ENCODE measurements at places on chromosomes 5 and 9. TPM values are rescaled to one million over a fixed set of nuclear protein-coding genes. Genes with fewer than 3 reads are reported as not detected.

- DNase-seq = no peak
Measured at GRCh38 chr5:88854769-88855168, 28.2 kb downstream of the MEF2C start.

DNA sequence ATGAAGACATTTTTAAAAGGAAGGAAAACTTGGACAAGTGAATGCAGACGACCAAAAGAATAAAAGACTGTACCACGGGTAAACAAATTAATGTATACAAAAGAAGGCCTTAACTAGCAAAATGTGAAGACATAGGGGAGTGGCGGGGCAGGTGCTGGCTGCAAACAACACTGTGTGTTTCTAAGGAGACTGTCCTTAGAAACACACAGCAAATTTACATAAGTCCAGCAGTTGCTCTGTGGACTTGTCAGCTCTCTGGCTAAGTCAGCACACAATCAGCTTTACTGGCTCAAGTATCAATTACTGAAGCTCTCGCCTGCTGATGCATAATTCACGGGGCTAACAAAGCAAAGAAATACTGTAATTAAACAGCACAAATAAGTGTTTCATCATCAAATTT lies 24.8 kb downstream of the PTBP3 start:
- DNase-seq = no peak

DNA sequence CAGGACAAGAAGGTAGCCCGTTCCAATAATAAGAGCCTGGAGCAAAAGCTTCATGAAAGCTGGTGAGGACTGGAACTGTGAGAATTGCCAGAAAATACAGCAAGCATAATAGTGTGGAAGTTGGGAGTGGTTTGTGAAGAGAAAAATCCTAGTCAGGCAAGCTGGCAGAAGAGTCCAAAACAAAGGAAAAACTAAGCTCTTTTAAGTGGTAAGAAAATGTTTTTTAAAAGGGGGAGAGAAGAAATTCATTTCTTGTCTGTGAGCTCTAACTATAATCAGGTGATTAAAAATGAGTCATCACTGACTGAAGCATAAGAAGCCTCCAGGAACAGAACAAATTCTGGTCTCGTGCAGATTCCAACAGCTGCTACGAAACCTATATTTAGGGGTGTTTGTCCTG lies 102.6 kb downstream of the CAAP1 start:
- no peak for DNase-seq

DNA sequence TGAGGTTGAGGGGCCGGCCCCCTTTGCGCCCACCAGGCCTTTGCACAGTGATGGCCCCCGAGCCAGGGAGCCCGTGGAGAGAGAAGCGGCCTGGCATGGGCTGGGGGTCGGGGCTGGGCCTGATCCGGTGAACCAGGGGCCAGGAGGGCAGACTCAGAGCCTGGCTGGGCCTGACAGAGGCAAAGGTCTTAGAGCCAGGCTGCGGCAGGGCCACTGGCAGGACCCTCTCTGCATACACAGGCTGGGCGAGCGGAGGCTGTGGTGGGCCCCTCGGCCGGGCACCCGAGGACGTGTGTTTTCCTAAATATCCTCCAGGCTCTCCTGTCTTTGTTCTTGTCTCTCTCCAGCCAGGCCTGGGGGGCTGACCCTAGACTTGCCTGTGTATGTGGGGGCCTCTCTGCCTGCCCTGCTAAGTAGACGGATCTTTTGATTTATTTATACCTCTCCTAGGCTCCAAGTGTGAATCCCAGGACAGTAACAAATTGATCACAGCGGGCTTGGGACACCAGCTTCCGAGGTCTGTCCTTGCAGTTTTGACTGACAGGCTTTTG lies 933 bp downstream of the NEK6 start:
- DNase-seq = no peak

DNA sequence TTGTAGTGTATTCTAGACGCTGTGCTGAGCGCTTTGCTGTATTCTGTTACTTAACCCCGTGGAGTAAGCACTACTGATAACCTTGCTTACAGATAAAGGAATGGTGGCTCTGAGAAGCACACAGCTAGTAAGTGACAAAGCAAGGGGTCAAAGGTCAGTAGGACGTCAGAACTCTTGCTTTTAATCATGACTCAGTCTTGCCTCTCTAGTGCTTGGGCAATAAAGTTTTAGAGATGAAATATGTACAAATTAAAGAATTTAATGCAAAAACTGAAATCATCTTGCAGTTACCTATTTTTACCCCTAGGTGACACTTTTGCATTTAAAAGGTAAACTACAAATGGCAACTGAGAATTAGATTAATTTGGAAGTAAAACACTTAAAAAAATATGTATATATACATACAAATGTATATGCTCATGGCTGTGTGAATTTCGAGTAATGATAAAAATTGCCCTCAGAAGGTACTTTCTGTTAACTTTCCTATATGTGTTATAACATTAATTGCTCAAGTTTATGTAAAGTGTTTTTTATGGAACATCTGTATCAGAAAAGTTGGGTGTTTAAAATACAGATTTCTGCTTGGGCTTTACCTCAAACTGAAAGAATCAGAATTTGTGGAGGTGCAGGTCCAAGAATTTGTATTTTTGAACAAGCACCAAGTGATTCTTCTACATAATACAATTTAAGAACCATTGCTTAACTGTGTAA lies 175.1 kb upstream of the DAB2 start:
- DNase-seq = no peak

DNA sequence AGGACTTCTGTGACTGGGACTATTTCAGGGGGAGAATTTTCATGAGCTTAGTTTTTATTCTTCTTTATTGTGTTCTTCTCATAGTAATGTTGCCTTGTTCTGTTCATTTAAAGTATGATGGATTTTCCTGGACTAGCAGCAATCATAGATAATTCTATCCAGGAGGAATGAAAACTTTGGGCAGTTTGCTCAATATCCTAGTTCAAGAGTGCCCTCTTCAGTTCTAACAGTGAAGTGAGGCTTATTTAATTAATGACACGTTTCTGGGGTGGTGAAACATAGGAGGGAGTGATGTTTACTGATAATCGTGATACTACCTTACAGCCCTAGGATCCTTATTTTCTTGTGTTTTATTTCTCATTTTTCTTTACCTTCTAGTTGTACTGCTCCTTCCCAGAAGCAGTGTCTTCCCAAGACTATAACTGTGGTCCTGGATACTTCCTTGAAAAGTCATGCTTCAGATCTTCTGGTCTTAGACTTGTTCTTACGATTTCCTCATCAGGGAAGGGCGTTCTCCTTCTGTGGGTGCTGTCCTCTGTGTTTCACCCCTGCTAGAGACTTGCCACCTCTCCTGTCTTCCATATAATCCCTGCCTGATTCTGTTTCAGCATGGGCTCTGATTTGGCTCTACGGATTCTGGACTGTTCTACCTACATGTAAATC lies 57.4 kb downstream of the CFAP95 start:
- DNase-seq = peak; percentile 31

The INSL6 gene
- 0.67 TPM for polyA plus RNA-seq

The TMEM171 gene
- polyA plus RNA-seq = 5.9 TPM

The PNPLA7 gene
- polyA plus RNA-seq = 2.1 TPM

Measured in renal cortex interstitium (tissue), 15 donors.